ENCODE measurements at places on chromosomes 6 and 20. TPM values are rescaled to one million over a fixed set of nuclear protein-coding genes. Genes with fewer than 3 reads are reported as not detected.

DNA sequence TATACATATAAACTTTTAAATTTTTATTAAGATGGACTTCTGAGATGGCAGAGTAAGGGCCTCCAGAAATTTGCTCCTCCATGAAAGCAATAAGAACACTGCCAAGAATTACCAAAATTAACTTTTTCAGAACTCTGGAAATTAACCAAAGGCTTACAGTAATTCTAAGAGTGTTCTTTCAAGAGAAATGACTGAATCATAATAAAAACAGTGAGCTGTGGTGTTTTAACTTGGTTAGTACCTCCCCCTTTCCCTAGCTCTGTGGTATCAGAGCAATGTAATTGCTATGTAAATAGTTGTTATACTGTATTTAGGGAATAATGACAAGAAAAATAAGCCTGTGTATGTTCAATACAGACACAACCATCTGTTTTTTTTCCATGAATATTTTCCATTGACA, 19.0 kb downstream of the HECA start:
- H3K27ac ChIP-seq, result peak overlapping the region; percentile 89
- DNase-seq, result no peak
- no peak overlapping the region for H3K4me3 ChIP-seq
- no peaks in the 10 kb centered on the region for H3K27me3 ChIP-seq

Gene LY86
- total RNA-seq, result 1.8 TPM

- H3K27ac ChIP-seq, result peak overlapping the region; percentile 77
- no peak for DNase-seq
- peak overlapping the region; percentile 27 for H3K4me3 ChIP-seq
- H3K36me3 ChIP-seq, result no peaks in the 10 kb centered on the region
These were observed 20.4 kb upstream of the MCM3 start for GRCh38 chr6:52304983-52305390.

DNA sequence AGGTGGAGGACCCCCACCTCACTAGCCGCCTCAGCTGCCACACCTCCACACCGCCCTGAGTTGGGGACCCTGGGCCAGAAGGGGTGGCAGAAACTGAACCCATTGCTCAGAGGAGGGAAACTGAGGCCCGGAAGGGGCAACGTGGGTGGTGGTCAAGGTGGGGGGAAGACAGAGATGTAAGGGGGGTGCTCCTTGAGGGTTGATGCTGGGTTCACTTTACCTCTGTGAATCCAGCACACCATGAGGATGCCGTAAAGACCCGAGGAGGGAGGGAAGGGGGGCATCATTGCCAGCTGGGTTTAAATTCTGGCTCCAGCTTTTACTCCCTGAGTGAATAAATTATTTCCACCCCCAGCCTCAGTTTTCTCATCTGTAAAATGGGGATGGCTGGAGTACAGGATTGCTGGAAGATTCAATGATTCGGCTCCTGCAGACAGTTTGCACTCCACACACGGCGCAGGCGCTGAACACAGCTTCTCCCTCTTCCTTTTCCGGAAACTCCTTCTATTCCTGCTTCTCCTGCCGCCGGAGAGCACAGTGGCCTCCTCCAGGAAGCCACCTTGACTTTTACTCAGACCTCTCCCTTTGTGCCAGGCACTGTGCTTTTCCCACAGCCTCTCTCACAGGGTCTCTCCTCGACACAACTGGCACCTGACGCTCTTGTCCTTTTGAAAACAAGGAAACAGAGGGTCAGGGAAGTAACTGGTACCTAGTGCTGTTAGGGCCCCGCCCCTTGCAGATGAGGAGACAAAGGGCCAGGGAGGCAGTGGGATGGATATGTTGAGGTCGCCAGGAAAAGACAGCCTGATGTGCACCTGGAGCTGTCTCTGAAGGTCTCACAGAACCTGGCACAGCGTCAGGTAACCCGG, 59.4 kb downstream of the UBE2V1 start:
- peaks cover 11% of the 10 kb centered on the region for H3K27me3 ChIP-seq
- no peak overlapping the region for H3K4me3 ChIP-seq
- H3K4me1 ChIP-seq, result peaks cover 2% of the 10 kb centered on the region

Gene LIN28B
- not detected for total RNA-seq

Gene SLC35F1
- not detected for total RNA-seq

Gene CCN5
- total RNA-seq, result not detected

GRCh38 chr6:100920028-100920605, 39.0 kb upstream of the ASCC3 start:
- no peak overlapping the region for H3K4me3 ChIP-seq
- H3K4me1 ChIP-seq, result no peaks in the 10 kb centered on the region
- H3K27ac ChIP-seq, result no peak overlapping the region
- H3K27me3 ChIP-seq, result peaks cover 16% of the 10 kb centered on the region
- no peaks in the 10 kb centered on the region for H3K36me3 ChIP-seq

Gene CALHM4
- not detected for total RNA-seq

GRCh38 chr20:5843054-5843592, 92.9 kb downstream of the SHLD1 start:
- no peaks in the 10 kb centered on the region for H3K27me3 ChIP-seq
- H3K4me1 ChIP-seq, result peaks cover 30% of the 10 kb centered on the region
- H3K4me3 ChIP-seq, result no peak overlapping the region
- peaks cover 4% of the 10 kb centered on the region for H3K36me3 ChIP-seq

GRCh38 chr20:63693733-63694583, 2.5 kb upstream of the TNFRSF6B start:
- H3K27ac ChIP-seq, result peak overlapping the region; percentile 36
- peaks cover 7% of the 10 kb centered on the region for H3K36me3 ChIP-seq
- DNase-seq, result no peak
- no peaks in the 10 kb centered on the region for H3K27me3 ChIP-seq
- H3K4me3 ChIP-seq, result no peak overlapping the region
- H3K4me1 ChIP-seq, result peaks cover 29% of the 10 kb centered on the region

- no peak overlapping the region for H3K27ac ChIP-seq
- no peak overlapping the region for H3K4me3 ChIP-seq
- no peak for DNase-seq
- no peaks in the 10 kb centered on the region for H3K36me3 ChIP-seq
These were observed 5.0 kb upstream of the MPC1 start for GRCh38 chr6:166387642-166388289.

- H3K27me3 ChIP-seq, result no peaks in the 10 kb centered on the region
- H3K36me3 ChIP-seq, result no peaks in the 10 kb centered on the region
- H3K4me3 ChIP-seq, result no peak overlapping the region
- no peak overlapping the region for H3K27ac ChIP-seq
- peaks cover 1% of the 10 kb centered on the region for H3K4me1 ChIP-seq
These were observed 34.7 kb downstream of the SLC2A4RG start for GRCh38 chr20:63774306-63774705.

GRCh38 chr6:148523551-148523950, 180.9 kb downstream of the SASH1 start:
- H3K4me3 ChIP-seq, result no peak overlapping the region
- H3K36me3 ChIP-seq, result no peaks in the 10 kb centered on the region
- DNase-seq, result no peak
- H3K27ac ChIP-seq, result no peak overlapping the region
- no peaks in the 10 kb centered on the region for H3K4me1 ChIP-seq

Gene EEF1A2
- total RNA-seq, result 0.12 TPM

DNA sequence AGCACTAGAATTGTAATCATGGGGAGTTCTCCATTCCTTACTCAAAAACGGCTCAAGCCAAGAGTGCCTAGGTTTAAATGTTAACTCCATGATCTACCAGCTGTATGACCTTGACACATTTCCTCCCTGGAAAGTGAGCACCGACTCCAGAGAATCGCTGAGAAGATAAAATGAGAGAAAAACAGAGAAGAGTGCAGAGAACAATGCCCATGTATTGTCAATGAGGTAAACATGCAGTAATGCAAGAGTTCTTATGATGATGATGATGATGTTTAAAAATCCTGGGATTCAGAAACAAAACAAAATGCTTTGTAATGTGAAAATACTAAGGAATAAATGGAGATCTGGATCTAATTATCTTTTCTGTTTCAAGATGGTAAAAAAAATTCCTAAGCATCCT, 64.8 kb upstream of the BEND6 start:
- no peak for DNase-seq
- peaks cover 29% of the 10 kb centered on the region for H3K4me1 ChIP-seq
- no peak overlapping the region for H3K4me3 ChIP-seq

DNA sequence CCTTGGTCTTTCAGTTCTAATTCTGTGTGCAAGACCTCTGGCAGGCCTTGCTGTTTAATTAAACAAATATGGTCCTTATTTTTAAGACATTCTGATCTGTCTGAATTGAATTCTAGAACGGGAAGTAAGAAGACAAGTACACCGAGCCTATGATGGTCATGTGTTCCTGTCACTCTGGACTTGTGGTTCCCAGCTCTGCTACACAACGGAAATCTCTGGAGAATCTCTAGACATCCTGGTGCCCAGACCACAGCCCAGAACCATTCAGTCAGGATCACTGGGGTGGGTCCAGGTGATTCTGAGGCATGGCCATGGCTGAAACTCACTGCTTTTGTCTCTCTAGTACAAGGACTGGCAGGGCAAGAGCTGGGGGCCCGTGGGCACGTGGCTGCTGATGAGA, 15.9 kb upstream of the KCNK16 start:
- DNase-seq, result no peak
- H3K4me1 ChIP-seq, result peaks cover 2% of the 10 kb centered on the region

DNA sequence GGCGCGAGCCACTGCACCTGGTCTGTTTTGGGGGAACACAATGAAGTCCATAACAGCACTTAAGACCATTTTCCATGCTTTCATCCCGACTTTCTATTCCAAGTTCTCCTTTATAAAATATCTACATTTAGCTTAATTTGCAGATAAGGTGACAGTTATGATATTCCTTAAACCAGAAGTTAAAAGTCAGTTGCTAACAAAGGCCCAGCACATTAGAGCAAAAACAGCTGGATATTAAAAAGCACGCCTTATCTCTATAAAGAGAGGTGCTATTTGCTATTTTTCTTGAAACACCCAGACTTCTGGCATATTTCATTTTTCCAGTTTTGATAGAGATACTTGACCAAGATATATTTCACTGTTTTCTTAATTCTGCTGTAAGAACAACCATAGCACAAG, 15.8 kb downstream of the OR2B2 start:
- H3K4me1 ChIP-seq, result peaks cover 14% of the 10 kb centered on the region
- peak overlapping the region; percentile 20 for H3K4me3 ChIP-seq
- no peaks in the 10 kb centered on the region for H3K27me3 ChIP-seq
- no peak for DNase-seq
- H3K27ac ChIP-seq, result peak overlapping the region; percentile 66

- peaks cover 19% of the 10 kb centered on the region for H3K27me3 ChIP-seq
- peaks cover 13% of the 10 kb centered on the region for H3K4me1 ChIP-seq
- no peaks in the 10 kb centered on the region for H3K36me3 ChIP-seq
- no peak overlapping the region for H3K4me3 ChIP-seq
- DNase-seq, result no peak
These were observed 108.6 kb upstream of the DOK5 start for GRCh38 chr20:54366669-54367344.

DNA sequence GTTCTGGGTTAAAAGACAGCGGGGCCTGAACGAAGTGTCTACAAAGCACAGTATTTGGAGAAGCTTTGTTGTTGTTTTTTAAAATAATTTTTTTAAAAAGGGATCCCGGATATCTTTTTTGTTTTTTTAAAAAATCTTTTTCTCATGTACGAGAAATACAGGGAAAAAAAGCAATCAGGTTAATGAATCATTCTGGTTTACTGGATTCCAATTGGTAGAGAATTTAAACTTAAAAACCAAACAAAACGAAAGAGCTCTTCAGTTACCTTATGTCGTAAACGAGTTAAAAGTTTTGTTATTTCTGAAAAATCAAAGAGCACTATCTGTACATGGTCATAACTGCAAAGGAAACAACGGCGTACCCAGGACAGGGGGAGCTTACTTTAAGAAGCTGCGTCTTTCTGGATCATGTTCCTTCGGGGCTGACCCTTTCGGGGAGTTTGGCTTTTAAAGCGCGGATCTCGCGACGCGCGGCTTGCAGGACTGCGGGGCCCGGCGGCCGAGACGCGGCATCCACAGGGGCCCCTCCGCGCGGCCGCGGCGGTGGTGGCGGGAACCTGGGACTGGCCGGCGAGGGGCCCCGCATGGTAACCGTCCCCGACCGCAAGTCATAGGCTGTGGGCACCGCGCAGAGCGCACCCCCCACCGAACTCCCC, 927 bp downstream of the IL20RA start:
- H3K4me1 ChIP-seq, result no peaks in the 10 kb centered on the region
- no peaks in the 10 kb centered on the region for H3K36me3 ChIP-seq
- DNase-seq, result peak; percentile 16

Gene OOEP
- total RNA-seq, result not detected

GRCh38 chr6:167733740-167734661, 92.7 kb upstream of the AFDN start:
- no peak for DNase-seq
- no peak overlapping the region for H3K27ac ChIP-seq
- H3K4me3 ChIP-seq, result no peak overlapping the region
- no peaks in the 10 kb centered on the region for H3K4me1 ChIP-seq

Gene FNDC1
- total RNA-seq, result not detected

Gene NKX2-4
- not detected for total RNA-seq

Data from activated naive CD4-positive, alpha-beta T cell treated with anti-CD3 and anti-CD28 coated beads for 36 hours (primary cell).